GM04504 (cell line): ENCODE measurements at places on chromosomes 7 and 10.

DNA sequence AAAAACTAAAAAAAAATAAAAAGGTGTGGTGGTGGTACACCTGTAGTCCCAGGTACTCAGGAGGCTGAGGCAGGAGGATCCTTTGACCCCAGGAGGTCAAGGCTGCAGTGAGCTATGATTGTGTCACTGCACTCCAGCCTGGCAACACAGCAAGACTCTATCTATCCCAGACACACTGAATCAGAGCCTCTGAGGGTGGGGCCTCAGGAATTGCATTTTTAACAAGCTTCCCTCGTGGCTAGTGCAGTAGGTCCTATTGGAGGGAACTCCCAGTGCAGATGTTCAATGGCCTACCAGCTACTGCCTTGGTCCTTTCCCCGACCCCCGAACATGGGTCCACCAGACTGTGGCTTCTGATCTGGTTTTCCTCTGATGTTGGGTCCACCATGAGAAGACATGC, 14.9 kb downstream of the STRA8 start:
- DNase-seq, result no peak

DNA sequence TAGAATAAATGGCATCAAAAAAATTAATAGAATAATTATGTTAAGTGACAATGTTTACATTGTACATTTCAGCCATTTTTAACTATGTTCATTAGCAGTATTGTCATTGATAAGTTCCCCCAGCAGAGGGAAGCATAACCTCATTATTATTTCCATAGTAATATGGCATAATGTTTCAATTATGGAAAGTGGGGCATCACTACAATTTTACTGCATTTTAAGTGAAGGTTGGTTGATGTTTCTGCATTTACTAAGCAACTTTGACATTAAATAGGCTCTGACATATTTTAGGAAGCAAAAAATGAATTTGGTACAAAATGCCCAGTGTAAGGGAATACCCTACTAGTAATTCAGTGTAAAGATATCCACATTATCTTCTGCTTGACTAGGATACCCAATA, 218.3 kb downstream of the SEMA3A start:
- DNase-seq, result no peak

DNA sequence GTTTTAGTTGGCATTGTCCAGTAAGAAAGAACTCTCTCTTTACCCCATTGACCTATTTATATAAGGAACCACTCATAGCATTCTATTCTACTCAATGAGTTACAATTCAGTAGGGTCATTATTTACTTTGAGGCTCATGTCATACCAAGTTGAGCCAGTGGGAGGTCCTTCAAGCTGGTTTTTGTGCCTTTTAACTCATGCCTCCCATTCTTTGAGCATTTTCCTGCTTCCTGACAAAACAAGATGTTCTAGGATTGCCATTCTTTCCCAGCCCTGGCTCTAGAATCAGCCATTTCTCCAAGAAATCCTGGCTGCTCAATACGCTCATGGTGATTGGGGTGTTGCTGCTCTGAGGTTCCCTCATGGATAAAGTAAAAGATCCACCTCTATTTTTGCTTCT, 250.1 kb downstream of the ABCA13 start:
- no peak for DNase-seq

DNA sequence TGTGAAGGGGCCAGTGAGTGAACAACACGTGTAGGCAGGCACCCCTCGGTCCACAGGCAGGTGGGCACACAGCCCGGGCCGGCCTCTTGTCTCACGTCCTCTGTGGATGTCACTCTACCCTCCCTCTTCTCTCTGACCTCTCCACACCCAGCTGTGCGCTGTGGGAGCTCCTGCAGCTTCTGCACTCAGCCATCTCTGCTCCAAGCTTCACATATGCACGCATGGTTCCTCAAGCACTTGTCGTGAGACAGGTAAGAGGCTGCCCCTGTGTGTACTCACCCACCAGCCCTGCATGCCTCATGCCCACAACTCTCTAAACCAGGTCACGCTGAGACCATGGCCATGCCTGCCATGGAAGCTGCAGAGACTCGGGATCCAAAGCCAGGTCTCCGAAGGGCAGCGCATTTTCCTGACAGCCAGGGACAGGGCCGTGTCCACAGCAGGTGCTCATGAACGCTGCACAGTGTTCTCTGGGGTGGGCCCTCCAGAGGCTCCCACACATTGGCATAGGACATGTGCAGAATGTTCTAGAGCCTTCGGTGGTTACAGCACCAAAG, 477.5 kb downstream of the PTPRN2 start:
- DNase-seq, result no peak

GRCh38 chr10:10977226-10977956, 40.3 kb upstream of the CELF2 start:
- no peak for DNase-seq

GRCh38 chr7:28666154-28666553, 253.8 kb downstream of the CREB5 start:
- DNase-seq, result no peak

DNA sequence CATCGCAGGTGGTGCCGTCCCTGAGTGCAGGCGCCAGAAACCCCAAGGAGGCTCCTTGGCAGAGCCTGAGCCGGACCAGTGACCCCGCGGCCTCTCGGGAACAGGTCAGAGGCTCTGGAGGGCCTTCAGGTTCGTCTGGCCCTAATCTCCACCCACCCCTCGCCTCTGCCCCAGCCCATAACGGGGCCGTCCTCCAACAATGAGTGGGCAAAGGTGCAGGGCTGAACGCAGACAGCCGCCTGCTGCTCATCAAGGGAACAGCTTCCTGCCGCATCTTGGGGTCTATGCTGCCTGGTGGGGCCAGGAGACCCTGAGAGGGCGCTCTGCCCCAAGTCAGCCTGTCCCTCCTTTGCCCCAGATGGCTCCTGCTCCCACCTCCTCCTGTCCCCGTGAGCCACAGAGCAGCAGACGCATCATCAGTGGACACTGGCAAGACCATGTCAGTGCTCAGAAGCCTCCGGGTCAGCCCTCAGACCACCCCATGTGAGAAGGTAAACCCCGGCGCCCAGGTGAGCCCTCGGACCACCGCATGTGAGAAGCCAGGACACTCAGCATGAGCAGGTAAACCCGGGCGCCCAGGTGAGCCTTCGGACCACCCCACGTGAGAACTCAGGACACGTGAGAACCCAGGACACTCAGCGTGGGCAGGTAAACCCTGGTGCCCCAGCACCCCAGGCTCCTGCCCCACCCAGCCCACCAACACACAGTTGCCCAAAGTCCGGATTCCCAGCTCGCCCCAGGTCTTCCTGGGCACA, 142.0 kb downstream of the PTPRN2 start:
- no peak for DNase-seq

DNA sequence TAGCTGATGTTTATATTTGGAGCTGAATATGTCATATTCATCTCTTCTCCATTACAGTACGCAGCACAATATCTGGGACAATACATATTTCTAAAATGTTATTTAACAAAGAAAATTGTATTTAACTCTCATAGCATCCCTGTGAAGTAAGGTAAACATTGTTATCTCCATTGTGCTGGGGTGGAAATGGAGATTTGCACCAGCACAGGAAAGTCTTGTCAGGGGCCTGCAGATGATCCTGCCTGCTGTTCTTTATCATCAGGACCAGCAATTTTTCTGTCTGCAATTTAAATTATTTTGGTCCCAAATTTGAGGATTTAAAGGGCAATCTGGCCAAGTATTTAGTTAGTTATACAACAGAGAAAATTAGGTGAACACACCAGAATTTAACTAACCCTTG, 144.4 kb downstream of the CPED1 start:
- no peak for DNase-seq

DNA sequence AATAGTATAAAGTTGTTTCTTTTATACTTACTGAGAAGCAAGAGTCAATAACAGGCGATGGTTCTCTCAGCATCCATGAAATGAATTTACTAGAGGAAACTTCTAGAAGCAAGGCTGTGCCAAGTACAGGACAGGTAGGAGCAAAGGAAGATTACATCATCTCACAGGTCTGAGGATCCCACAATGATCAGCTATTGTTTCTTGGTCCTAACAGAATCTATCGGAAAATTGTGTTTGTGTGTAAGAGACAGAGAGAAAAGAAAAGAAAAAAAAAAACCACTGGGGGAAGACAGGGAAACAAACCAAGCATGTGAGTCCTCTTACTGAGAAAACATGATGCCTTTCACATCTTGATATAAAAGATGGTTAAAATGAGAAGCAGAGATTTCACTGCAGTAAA, 535.0 kb upstream of the NRP1 start:
- DNase-seq, result no peak

DNA sequence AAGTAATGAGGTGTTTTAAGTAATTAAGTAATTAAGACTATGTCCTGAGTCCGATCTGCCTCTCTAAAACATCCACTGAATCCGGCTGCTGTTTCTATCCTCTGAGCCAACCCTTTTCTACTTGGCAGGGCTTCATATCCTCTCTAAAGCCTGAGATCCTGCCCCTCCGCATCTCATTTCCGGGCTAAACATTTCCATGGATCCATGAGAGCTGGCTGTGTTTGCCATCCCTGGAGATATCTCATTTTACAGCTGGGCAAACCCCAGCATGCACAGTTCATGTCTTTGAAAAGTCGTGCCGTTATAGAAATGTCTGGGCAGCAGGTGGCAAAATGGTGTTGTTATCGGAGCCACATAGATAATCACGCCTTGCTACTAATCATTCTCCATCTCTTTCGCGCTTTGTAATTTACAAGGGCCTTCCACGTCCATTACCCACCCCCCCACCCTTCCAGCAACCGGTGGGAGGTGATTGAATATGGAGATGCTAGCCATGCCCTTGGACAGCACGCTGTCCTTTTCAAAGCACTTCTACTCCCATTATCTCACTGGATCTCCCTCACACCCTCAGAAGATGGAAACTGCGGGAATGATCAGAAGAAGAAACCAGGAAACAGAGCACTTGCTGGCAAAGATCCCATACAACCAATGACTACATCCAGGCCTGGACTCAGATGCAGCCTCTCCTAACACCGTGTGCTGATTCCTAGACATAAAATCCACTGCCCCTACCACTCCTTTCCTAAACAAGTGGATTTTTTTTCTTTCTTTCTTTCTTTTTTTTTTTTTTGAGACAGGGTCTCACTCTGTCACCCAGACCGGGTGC, 1189.2 kb downstream of the TYW1 start:
- DNase-seq, result no peak

DNA sequence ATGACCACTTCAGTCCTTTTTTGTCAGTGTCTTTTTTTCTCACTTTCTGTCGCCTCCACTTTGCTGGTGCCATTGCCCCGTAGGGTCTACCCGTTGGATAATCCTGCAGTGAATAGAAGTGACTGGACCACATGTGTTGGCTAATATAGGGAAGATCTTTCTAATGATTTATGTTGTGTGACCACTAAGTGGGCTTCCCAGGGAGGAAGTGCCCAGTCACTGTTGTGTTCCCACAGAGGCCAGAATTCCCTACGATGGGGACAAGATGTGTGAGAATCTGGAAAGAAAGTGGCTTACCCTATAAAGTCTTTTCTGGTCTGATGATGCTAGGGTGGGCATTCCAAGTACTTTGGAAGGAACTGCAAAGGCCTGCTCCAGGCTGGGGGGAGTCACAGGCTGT, 28.4 kb upstream of the SMC3 start:
- DNase-seq, result no peak
